ENCODE measurements at places on chromosomes 1 and 21.

DNA sequence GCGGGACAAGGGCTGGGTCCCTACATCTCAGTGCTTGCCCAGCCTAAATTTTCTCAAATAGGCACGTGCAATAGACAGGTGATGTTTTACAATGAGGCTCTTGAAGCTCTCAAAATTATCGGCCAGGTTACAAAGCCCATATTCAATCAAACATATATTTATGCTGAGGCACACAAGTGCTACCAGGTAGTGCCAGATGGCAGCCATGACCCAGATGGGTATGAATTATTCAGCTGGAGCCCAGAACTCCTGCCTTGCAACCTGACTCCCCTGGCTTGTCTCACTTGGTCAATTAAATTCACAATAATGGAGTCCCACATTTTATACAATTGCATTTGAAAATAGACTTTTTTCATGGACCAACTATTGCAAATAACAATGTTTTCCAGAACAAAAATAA lies 12.3 kb upstream of the ADAM30 start:
- no peak for DNase-seq

DNA sequence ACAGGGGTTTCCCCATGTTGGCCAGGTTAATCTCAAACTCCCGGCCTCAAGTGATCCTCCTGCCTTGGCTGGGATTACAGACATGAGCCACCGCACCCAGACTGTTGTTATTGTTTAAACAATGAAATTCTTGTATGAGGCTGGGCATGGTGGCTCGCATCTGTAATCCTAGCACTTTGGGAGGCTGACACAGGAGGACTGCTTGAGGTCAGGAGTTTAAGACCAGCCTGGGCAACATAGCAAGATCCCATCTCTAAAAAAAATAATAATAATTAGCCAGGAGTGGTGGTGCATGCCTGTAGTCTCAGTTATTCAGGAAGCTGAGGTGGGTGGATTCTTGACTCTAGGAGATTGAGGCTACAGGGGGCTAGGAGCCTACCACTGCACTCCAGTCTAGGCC lies 6.7 kb upstream of the WDTC1 start:
- no peak for DNase-seq

GRCh38 chr1:175792136-175792535 lies 48.7 kb upstream of the TNR start:
- DNase-seq: no peak

DNA sequence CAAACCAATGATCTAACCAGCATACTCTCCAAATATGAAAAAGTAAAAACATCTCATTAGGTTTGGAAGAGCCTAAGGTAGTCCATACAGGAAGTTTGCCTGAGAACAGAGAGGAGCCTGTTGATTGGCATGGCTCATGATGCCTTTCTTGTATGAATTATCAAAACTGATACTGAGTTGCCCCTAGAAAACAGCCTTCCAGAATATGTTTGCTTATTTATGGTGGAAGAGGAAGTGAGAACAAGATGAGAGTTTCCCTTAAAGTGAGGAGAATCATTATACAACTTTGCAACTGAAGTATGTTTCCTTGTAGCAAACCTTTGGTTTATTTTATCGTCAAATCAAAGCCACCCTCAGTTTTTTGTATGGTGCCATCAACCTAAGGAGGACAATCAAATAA lies 23.8 kb upstream of the KIAA1614 start:
- DNase-seq: no peak

DNA sequence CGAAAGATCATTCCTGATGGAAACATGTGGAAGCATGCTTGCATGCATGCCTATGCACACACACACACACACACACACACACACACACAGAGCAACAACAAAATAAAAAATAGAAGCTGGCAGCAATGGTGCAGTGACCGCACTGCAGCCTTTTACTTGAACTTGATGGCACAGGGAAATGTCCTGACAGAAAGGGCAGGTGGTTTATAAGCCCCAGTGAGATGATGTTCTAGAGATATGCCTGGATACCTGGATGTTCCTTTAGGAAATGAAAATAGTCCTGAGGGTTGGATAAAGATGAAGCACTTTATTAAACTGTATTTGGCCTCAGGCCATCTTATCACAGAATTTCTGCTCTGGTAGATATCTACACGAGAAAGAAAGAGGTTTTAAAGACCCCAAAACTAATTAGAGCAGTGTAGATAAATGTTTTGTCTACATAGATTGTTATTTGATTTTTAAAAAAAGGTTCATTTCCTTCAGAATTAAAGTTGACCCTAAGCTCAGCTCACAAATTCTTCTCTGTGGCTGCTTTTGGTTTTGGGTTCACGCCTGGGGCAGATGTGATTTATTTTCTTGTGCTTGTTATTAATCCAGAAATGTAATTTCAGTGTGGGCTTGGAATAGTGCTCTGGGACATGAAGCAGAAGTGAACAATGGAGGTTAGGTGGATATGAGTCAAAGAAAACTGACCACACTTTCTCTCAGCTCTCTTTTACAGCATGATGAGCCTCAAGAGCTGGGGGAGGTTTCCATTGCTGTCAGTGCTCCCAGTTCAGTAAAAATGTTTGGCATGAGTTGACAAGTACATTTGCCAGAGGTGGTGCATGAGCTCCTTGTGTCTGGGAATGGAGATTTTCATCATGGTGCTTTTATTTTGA lies 22.9 kb downstream of the ADAM30 start:
- DNase-seq: no peak

Data from natural killer cell treated with Interleukin-12 subunit alpha and Interleukin-12 subunit beta and Interleukin-15 and Interleukin-18, amount 100 ng/mL, for 72 hours (primary cell).